Activated CD4-positive, alpha-beta T cell treated with anti-CD3 and anti-CD28 coated beads, Interleukin-2, Interleukin-6, amounts not matched to agents 100 ng/mL and 50 ng/mL, durations not matched to agents 16 hours and 8 hours (primary cell): ENCODE measurements at places on chromosomes 3 and 15.

- no peak for DNase-seq
Observed at GRCh38 chr3:103006526-103007183, 571.8 kb downstream of the ZPLD1 start.

DNA sequence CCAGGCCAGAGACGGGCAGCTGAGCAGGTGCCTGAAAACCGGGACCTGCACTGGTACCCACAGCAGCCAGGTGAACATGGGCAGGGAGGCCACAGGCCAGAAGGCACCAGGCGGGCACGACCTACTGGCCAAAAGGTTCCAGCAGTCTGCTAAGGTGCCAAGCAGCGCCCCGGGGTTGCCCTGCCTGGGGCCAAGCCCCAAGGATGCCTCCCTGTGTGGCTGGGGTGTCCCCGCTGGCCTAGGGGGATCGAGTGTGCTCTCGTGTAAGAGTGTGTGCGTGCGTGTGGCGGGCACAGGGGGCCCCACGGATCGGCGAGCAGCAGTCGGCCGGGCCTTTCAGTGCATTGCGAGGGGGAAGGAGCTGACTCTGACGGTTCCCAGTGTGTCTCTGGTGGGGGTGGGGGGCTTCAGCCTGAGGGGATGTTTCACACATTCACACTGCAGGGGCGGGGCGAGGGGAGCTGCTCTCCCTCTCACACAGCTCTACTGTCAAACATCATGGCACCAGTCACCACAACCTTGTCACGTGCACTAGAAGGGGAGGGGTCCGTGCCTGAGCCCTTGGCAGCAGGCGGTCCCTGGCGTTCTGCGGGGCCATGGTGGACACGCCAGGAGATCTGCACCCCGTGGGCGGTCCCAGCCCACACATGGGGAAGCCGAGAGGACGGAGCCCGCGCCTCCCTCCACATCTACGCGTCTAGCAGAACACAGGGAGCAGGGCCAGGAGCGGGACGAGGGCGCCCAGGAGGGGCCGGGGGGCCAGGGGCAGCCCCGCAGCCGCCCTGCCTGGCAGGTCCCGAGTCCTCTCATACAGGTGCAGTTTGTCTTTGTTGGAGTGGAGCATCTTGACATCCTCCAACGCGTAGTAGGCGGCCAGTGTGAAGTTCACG is 44.5 kb downstream of the RGMA start:
- DNase-seq, result no peak

DNA sequence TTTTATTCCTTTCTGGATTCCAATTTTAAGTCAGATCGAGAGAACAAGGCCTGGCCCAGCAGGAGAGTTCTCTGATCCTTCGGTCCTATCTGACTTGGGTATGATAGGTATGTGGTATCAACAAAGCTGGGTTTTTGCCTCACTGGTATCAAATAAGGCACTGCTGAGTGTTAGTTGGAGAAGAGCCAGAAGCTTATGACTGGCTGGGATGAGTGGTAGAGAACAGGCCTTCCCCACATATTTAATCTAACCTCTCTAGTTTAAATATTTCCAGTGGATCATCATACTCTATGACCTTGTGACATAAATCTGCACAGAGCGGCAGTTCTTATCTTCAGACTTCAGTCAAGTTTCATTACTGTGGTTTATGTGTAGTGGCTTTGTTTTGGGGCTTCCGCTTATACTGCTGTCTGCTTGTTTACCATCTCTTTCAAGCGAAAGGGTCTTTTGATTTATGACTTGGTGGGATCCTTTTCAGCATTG is 164.5 kb downstream of the PTPRG start:
- no peak for DNase-seq

GRCh38 chr15:28876131-28876844 is 9.5 kb upstream of the APBA2 start:
- no peak for DNase-seq

DNA sequence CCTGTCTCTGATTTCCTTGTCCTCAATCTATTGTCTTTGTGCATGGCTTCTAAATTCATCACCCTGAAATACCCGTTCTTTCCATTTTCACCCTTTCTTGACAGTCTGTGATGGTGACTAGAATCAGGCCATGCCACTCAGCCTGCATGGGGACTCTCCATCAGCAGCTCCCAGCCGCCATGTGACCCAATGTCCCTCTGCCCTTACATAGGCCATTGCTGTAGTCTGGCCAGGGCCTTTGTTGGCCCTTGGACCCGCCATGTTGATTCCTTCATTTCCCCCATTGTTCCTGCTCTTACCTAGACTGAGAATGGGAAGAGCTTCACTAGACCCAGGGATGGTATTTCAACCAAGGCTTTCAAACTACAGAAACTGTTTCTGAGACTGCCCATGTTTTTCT is 45.8 kb downstream of the SPSB4 start:
- DNase-seq, result no peak

- peak; percentile 28 for DNase-seq
Observed at GRCh38 chr15:35289024-35289617, 204.0 kb upstream of the NANOGP8 start.
